ENCODE measurements at places on chromosomes 7 and 10.

GRCh38 chr10:97574374-97575126 is 2.0 kb downstream of the ANKRD2 start:
- no peak for DNase-seq

GRCh38 chr10:62426086-62426485 is 51.9 kb downstream of the ZNF365 start:
- no peak for DNase-seq

- DNase-seq = no peak
Observed at GRCh38 chr7:91288208-91288824, 24.1 kb downstream of the FZD1 start.

- peak; percentile 20 for DNase-seq
Observed at GRCh38 chr10:118720685-118721538, 33.9 kb downstream of the CACUL1 start.

GRCh38 chr7:84258628-84259027 is 64.0 kb upstream of the SEMA3A start:
- DNase-seq = no peak

- DNase-seq = no peak
Observed at GRCh38 chr7:157625973-157626742, 289.4 kb downstream of the DNAJB6 start.

GRCh38 chr7:100559127-100559526 is 14.6 kb downstream of the SAP25 start:
- no peak for DNase-seq

DNA sequence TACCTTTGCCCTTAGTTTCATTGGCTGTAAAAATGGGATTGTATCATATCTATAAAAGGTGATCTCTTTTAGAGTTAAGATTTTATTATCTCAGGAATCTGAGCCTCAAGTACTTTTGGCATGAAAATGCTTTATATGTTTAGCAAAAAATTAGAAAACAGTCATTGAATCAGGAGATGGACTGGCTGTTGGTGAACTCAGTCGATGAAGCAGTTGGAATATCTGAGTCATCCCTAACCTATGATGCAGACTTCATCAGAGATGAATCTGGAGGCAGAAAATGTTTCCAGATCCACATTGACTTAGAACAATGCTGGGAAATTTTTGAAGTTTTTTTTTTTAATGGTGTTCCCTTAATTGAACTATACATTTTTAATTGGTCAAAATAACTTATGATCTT is 228.5 kb downstream of the SLC25A13 start:
- DNase-seq = no peak

DNA sequence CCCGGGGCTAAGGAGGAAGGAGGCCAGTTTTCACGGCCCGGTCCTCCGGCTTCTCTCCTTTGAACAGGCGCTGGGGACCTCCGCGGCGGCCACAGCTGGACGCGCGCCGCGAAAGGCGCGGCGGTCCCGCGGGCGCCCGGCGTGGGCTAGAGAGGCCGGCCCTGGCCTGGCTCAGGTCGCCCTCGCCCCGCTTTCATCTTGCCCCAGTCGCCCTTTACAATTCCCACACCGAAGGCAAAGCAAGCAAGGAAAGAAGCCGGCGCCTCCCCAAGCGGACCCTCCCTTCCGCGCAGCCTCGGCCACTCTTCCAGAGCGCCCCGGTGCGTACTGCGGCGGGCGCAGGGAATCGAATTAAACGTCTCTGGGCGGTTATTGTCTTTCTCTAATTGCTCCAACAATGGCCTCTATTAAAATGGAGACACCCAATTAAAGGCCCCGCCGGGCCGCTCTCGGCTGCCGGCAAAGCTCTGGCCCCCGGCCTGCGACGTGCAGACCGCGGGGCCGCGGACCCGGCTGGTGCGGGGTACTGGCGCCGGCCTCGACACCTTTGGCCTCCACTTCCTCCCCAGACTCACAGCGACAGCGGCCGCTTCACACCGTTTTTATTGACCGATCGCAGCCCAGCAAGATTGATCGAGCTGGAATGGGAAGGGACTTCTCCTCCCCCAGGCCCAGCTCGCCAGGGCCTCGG is 4.5 kb upstream of the GATA3 start:
- no peak for DNase-seq

DNA sequence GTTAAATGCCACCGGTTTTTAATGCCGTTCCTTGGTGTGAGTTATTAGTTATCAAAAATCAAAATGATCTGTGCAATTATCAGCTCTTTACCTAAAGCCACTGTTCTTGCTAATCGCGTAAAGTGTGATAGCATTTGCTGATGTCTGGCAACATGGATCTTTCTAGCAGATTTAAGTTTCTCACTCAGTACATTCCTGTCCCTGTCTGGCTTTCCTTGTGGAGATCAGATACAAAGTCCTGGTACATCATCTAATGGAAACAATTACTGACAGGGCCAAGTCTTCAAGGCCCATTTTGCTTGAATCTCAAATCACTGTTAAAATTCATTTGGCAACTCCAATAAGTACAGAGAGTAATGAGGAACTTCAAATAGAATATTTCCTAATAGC is 755.7 kb downstream of the AUTS2 start:
- no peak for DNase-seq

GRCh38 chr7:40922316-40922670 is 780.6 kb downstream of the INHBA start:
- no peak for DNase-seq
